Activated CD4-positive, alpha-beta T cell treated with anti-CD3 and anti-CD28 coated beads, Interleukin-2, amount 10 ng/mL, durations not matched to agents 7 days and 5 days (primary cell): ENCODE measurements at places on chromosomes 7 and 10. TPM values are rescaled to one million over a fixed set of nuclear protein-coding genes. Genes with fewer than 3 reads are reported as not detected.

STOX1 gene
- 1.5 TPM for total RNA-seq

RSPH10B2 gene
- 0.22 TPM for total RNA-seq

LRRC4 gene
- total RNA-seq, result not detected

VSTM4 gene
- total RNA-seq, result 0.12 TPM

OPN1SW gene
- total RNA-seq, result not detected
